GM23338 (cell line): ENCODE measurements at places on chromosomes 3 and 15.

GRCh38 chr3:157428853-157429252 is 7.8 kb upstream of the PTX3 start:
- DNase-seq, result no peak

DNA sequence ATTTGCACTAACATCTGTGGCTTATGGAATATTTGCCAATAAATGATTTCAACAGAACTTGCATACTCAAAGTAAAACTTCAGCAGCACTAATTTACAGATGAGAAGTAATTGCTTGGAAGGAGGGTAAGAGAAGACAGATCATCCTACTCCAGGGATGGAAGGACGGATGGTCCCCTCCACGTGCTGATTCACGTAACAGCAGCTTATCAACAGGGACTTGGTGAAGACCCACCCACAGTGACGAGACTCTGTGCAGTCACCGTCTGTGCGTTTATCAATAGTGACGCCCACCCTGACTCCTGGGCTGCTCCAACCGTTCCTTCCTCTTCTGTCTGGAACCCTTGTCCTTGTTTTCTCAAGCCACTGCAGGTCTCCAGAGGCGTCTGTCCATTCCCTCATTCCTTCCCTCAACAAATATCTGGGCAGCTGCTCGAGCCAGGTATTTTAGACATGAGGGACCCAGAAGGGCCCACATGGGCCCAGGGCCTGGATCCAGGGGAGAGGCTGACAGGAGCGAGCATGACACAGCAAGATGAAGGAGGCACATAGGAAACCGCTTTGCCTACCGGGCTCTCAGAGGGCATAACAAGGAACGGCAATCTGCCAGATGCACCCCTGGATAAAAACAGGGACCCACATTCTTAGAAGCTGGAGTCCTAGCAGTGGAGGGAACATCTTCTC is 33.3 kb downstream of the PCSK6 start:
- no peak for DNase-seq

GRCh38 chr15:73395671-73396070 is 26.9 kb upstream of the HCN4 start:
- no peak for DNase-seq

- no peak for DNase-seq
Measured at GRCh38 chr3:162719684-162720341, 1223.2 kb downstream of the OTOL1 start.

DNA sequence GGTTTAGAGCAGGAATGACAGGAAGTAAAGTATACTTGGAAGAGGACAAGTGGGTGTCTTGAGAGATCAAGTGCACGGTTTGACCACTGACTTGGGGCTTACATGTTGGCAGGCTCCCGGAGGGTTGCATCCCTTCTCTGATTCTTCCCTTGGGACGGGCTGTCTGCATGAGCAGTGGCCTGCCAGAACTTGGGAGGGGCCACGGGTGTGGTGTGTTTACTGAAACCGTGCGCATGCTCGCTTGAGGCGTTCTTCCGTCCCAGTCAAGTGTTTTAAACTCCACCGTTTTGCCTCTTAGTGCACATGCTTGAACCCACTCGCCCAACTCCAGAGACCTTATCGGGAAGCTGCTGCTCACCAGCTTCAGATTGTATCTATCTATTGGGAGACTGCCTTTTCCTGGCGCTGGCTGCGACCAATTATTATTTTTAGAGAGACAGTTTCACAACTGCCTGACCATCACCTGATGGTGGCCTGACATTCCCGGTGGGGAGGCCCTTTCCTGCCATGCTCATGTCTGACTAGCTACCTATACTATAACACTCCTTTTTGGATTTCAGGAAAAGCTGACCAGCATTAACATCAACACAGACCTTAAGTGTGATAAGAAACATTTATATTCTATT is 14.9 kb upstream of the C3orf22 start:
- DNase-seq, result no peak

GRCh38 chr15:72840114-72840513 is 56.6 kb upstream of the ADPGK start:
- DNase-seq, result no peak

DNA sequence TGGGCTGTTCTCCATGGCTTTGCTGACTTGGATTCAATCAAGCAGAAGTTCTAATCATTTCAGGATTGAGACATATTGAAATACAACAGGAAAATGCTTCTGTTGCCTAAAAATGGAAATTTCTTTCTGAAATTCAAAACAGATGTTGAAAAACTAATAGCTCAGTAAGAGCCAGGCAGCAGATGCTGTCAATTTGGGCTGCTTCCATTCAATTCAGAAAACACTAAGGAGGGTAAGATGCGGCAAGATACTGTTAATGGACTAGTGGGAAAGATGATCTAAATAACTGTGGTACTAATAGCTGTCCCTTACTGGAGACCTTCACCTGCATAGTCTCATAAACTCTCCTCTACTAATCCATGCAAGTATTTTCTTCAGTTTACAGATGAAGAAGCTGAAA is 53.5 kb downstream of the DGKG start:
- no peak for DNase-seq

DNA sequence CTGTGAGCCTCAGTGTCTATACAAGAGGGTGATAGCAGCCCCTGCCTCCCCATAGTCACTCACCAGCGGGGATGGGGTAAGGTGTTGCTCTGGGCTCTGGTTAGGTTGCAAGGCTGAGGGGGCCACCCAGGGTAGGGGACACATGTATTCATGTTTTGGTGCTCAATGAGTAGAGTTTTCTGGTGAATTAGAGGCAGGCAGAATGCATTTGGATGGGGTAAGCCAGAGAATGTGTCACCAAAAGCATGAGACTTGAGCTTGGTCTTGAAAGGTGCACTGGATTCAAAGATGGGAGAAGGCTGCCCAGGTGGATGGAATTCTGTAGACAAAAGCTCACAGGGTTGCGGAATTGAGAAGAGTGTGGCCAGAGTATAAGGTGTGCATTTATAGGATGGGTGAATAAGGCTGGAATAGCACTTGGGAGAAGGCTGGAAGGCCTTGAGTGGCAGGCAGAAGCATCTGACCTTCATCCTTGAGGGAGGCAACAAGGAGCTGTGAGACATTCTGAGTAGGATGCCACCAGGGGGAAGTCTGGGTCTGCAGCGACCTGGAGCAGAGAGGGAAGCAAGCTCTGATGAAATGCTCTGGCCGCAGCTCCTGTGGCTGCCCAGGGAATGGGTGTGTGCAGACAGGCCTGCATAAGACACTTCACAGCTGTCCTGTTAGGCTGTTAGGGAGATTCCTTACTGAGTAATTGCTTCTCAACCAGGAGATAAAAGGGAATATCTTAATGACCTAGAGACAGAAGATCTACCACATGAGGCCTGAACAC is 149.6 kb downstream of the CHDH start:
- DNase-seq, result no peak

DNA sequence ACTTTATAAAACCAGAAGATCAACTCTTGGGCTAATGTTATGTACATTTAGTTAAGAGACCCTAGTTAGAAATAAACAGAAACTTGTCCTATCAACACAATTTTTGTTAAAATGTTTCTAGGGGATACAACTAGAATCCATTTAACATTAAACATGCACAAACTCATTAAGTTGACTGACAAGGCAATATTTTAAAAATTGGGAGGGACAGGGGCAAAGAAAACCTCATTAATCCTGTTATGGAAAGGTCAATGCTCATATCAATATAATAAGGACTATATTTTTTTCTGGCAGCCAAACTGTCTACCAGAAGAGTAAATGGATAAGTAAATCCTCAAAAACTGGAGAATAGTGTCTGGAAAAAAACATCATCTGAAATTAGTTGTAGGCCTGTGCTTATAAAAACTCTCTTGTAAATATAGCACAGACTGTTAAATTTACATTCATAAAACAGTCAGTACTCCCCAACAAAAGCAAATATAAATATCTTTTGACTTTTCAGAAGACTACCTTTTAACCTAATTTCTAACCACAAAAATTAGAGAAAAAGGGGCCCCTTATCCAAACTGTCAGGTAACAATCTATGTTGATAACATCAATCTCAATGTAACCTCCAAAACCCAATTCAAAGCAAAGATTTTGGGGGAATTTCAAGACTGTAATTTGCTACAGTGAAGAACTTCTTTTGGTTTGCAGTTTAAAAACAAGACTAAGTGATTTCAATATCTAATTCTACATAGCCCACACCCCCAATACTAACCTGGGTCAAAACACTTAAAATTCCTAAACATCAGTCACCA is 4.2 kb downstream of the TRA2B start:
- no peak for DNase-seq

GRCh38 chr15:90750186-90750585 is 33.0 kb downstream of the BLM start:
- no peak for DNase-seq

- no peak for DNase-seq
Measured at GRCh38 chr3:51977446-51978142, 2.7 kb downstream of the ABHD14A start.

GRCh38 chr15:31555022-31555421 is 228.4 kb downstream of the KLF13 start:
- no peak for DNase-seq

GRCh38 chr3:148289159-148289558 is 408.5 kb upstream of the AGTR1 start:
- no peak for DNase-seq

GRCh38 chr3:89606151-89606550 is 498.7 kb downstream of the EPHA3 start:
- no peak for DNase-seq

DNA sequence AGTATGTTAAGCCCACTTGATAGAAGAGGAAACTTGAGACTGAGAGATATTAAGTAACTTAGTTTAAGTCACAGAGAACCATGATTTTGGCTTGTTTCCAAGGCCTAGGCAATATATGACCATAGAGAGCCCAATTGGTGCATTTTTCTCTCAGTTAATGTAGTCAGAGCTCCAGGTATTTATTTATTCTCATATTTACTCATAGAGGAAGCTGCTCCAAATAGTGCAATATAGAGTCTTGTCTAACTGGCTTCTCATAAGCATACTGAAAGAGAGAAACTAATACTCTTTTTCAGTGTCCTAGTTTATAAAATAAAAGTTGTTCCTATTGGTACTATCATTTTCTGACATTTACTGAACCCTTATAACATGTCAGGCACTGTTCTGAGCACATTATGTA is 15.2 kb downstream of the TRNT1 start:
- no peak for DNase-seq

GRCh38 chr3:120908795-120909601 is 993 bp downstream of the STXBP5L start:
- no peak for DNase-seq

GRCh38 chr3:58628823-58629562 is 37.6 kb downstream of the FAM3D start:
- DNase-seq, result no peak

GRCh38 chr3:46971742-46972141 is 4.8 kb downstream of the CCDC12 start:
- DNase-seq, result no peak

DNA sequence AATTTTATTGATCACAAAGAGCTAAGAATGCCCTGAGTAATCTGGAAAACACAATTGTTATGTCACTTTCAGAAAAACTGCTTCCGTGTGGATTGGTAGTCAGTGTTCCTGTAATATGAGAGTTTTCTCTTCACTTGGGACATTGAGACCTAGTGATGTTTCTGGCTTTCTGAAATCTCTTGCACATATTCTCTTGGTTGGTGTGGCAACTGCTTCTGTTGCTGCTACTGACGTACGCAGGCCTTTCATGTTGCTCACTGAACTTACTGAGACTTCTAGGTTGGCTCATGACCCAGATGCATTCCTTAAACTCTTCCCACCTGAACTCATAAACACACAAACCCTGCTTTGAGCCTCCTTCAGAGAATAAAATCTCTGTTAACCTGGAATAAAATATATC is 175.0 kb upstream of the PFN2 start:
- DNase-seq, result no peak

DNA sequence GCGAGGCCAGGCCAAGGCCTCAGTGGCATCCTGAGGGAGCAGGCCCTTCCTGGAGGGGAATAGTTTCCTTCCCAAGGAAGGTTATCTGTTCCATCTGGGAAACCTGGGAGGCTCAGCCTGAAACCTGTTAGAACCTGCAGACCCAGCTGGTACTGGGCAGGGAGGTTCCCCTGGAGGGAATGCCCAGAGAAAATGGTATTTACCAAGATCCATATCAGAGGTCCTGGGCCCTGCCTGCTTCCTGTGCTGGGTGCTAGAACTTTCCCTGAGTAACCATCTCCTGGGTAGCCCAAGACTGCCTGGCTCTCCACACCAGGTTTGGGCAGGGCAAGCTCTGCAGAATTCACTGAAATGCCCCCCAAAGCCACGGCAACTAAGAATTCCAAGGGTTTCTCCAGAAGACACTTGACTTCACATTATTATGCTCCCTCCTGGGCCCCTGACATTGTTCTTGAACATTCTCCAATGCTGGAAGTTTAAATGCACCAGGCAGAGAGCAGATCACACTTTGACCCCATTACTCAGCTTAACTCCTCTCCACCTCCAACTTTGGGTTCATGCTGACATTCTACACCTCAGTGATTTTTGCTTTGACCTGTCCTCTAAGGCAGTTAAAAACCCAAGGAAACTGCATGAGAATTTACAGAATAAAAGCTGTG is 2.0 kb downstream of the CA12 start:
- DNase-seq, result no peak

GRCh38 chr3:49877716-49878115 is 8.0 kb upstream of the CAMKV start:
- DNase-seq, result no peak

DNA sequence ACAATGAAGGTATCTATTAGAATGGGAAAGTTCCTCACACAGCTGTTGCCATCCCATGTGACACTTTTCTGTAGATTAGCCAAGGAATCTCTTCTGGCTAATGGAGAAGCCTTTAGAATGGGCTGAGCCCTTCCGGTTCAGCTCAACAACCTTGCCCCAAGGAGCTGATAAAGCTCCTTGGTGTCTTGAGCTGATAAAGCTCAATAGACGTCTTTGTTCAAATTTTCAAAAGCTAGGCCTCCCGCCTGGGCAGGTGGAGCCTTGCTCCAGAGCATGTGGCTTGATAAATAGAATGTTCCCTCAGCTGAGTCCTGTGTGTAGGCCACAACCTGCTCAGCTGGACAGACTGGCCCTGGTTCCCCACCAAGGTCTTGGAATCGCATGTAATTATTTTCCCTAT is 7.2 kb upstream of the BNIP2 start:
- no peak for DNase-seq

GRCh38 chr3:136989781-136990524 is 32.2 kb downstream of the IL20RB start:
- no peak for DNase-seq

DNA sequence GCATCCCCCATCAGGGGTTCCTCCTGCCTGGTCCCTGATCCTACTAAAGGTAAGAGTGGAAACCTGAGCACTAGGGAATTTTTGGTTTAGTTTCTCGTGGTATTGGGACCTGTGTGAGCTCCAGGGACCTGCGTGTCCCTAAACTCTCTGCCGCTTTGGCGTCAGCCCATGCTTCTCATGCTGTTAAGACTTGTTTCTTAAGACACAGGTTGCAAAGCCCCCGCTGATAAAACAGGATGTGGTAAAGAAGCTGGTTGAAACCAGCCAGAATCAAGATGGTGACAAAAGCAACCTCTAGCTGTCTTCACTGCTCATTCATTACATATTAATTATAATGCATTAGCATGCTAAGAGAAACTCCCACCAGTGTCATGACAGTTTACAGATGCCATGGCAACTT is 64.6 kb downstream of the LYZL4 start:
- no peak for DNase-seq

- no peak for DNase-seq
Measured at GRCh38 chr3:150235799-150236198, 172.3 kb upstream of the TSC22D2 start.

GRCh38 chr3:133054586-133054985 is 16.4 kb downstream of the TMEM108 start:
- DNase-seq, result peak; percentile 19
